Stimulated activated CD8-positive, alpha-beta memory T cell treated with anti-CD3 and anti-CD28 coated beads, Interleukin-2, amount 100 ng/mL, for 48 hours (primary cell): ENCODE measurements at places on chromosomes 13 and 19.

DNA sequence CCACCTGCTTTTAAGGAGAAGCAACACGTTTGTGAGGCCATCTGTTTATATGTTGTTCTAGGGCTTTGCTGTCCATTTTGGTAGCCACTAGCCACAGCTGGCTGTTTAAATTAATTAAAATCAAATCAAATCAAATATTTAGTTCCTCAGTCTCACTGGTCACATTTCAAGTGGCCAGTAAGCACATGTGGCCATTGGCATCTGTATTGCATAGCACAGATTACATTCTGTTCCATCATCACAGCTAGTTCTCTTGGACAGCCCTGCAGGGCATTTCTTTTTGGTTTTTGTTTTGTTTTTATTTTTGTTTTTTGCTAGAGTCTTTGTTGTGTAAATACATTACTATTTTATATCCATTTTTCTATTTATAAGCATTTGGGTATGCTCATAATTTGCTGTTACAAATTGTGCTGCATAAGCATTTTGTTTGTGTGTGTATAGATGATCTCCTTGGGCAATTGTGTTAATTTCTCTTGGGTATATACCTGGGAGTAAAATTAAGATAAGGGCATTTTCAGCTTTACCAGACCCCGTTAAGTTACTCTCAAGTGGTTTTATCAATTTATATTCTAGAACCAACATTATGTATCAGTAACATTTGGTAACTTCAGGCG lies 31.3 kb downstream of the SAE1 start:
- no peak for DNase-seq

GRCh38 chr13:47426126-47426849 lies 529.4 kb upstream of the HTR2A start:
- no peak for DNase-seq

GRCh38 chr13:108213946-108214345 lies 1.4 kb downstream of the LIG4 start:
- no peak for DNase-seq

DNA sequence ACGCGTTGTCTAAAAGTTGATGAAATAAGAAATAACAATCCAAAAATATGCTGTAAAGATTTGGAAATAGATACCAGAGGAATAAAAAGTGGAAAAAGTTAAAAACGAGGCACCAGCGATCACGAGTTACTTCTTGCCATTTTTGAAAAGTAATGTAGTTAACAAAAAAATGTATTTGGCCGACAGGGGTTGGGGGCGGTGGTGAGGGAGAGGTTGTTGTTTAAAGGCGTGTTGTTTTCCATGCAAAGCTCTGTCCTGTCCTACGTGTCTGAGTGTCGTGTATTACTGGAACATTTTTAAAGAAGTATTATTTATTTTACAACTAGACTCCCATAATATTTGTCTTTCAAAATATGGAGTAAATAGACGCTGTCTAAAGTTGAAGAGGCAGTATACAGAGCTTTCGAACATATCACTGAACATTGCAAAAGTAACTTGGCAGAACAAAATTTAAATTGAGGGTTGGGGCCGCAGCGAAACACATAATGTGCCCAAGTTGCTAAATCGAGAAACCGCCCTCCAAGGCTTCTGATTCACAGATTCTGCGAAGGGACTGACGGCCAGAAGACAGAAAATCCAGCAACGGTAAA lies 823 bp downstream of the FBXO17 start:
- DNase-seq = no peak

- no peak for DNase-seq
Observed at GRCh38 chr13:37179645-37180044, 74.2 kb upstream of the CSNK1A1L start.

DNA sequence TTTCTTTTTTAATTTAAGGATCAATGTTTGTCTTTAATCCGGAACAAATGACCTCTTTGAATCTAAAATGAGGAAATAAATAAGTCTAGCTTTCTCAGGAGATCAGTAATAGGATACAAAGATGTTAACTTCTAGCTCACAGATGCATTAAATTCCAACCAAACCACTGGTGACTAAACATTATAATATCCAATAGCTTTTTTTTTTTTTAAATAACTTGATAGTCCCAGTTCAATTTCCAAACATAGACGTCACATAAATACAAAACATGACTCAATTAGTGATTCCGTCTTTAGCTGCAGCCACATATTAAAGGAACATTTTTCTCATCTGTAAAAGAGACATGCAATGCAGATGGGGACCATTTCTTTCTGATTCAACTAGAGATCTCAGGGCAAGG lies 390.5 kb upstream of the PCDH9 start:
- no peak for DNase-seq

GRCh38 chr19:19740755-19741154 lies 7.8 kb upstream of the ZNF14 start:
- no peak for DNase-seq

GRCh38 chr19:591099-591958 lies 1.6 kb downstream of the HCN2 start:
- no peak for DNase-seq

DNA sequence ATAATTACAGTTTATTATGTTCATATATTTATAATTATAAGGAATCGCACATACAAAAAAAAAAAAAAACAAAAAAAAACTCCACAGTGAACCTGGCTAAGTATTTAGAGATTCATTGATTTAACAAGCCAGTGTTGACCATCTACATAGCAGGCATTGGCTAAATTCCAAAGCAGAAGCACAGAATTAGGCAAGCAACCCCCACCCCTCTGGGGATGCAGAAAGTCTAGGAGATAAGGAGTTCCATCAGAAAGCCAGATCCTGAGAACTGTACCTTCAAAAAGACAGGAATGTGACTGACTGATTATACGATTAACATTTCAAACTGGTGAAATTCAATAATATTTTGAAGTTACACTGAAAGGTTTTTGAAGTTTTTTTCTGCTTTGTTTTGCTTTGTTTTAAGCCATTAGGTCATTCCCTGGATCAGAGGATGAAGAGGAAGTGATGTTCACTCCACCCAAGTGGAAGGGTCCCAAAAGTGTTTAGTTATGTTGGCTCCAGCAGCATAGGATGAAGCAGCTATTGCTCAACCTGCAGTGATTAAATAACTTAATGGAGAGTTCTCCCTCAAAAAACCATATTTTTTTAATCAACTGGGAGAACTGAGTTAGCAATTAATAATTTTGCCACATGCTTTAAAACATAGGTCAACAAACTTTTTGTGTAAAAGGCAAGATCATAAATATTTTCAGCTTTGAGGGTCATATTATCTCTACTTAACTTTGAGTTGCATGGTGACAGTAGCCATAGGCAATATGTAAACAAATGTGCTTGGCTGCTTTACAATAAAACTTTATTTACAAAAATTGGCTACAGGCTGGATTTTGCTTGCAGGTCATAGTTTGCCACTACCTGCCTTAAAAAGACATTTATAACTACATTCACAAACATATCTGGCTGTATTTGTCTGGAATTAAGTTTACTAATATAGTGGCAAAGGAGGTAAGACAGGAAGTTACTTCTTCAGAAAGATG lies 49.6 kb downstream of the DOCK9 start:
- DNase-seq = no peak

- DNase-seq = no peak
Observed at GRCh38 chr19:18473706-18474087, 35.8 kb upstream of the ISYNA1 start.

DNA sequence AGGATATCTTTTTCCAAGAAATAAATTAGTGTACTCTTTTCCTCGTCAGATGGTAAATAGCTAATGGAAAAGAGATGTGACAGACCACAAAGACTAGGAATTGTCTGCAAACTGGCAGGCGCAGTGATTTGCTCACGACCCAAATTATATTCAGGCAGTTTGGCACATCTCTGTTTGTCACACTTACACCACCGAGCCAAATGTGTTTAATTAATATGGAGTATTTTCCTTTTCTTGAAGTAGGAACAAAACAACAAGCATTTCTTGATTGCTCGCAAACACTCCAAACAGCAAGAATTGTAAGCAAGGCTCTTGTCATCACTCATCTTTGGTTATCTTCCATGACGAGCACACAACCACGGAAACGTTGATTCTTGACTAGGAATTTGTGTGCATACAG lies 884.2 kb downstream of the PCDH9 start:
- DNase-seq = no peak

DNA sequence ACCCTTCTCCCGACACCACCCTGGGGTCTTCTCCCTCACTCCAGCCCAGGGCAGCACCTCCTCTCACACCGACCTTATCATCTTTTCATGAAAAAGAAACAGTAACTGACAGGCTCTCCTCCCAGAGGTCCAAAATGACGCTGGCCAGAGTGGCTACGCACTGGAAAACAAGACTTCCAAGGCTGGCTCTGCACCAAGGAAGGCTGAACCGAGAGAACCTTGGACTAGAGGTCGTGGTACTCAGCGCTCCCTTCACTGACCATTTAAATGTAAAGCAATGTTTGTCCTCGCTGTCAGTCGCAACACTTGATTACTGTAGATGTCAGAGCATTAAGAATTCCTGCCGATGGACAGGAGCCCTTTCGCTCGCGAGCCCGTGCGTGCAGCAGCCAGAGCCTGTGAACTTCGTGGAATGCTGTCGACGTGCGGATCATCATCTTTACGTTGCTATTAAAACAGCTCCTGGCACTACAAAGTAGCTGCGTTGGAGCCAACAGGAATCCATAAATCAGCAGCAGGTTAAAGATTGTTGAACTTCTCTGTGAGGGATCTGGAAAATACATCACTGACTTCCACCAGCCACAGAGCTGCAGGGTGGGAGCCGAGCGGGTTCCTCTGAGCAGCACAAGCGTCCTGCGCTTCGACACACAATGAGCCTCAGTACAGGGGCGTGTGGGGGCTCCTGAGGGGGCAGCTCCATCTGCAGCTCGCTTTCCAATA lies 125.5 kb upstream of the MCF2L start:
- DNase-seq = no peak

GRCh38 chr13:100130092-100130491 lies 41.2 kb downstream of the PCCA start:
- DNase-seq = no peak

GRCh38 chr13:64767054-64767453 lies 2463.1 kb downstream of the PCDH9 start:
- DNase-seq = no peak

DNA sequence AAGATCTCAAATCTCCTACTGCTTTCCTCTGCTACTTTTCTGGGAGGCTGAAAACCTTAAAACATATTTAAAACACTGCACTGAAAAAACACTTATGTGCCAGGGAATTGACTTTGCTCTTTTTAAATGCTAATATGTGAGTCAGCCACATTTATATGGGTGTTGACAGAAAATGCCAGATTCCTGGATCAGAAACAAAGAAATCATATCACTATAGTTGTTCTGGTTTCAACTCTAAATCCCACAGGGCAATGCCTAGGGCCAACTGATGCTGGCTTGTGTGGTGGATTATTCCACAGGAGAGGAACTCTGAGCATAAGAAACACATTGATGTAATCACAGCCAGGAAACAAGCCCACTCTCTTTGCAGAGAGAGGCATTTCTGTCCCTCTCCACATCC lies 1439.0 kb upstream of the SPRY2 start:
- DNase-seq = no peak
